NCI-H526 (cell line): ENCODE measurements at places on chromosomes 13 and 19.
A peak's percentile ranks its signal among the peaks of the same experiment; 100 is the strongest.

GRCh38 chr13:98511435-98511834, 65.5 kb downstream of the STK24 start:
- DNase-seq = no peak

DNA sequence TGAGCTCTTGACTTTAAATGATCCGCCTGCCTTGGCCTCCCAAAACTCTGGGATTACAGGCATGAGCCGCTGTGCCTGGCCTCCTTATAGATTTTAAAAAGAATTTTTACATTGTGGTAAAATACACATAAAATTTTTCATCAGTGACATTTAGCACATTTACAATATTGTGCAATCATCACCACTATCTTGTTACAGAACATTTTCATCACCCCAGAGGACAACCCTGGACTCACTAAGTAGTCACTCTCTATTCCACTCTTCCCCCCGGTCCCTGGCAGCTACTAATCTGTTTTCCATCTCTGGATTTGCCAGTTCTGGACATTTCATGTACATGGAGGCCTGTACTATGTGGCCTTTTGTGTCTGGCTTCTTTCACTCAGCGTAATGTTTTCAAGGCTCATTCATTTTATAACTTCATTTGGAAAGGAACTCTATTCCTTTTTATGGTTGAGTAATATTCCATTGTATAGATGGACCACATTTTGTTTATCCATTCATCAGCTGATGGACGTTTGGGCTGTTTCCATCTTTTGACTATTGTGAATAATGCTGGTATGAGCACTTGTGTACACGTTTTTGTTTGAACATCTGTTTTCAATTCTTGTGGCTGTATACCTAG, 19.9 kb downstream of the MEGF8 start:
- no peak for DNase-seq

GRCh38 chr13:58619396-58620113, 988.0 kb downstream of the PCDH17 start:
- no peak for DNase-seq

DNA sequence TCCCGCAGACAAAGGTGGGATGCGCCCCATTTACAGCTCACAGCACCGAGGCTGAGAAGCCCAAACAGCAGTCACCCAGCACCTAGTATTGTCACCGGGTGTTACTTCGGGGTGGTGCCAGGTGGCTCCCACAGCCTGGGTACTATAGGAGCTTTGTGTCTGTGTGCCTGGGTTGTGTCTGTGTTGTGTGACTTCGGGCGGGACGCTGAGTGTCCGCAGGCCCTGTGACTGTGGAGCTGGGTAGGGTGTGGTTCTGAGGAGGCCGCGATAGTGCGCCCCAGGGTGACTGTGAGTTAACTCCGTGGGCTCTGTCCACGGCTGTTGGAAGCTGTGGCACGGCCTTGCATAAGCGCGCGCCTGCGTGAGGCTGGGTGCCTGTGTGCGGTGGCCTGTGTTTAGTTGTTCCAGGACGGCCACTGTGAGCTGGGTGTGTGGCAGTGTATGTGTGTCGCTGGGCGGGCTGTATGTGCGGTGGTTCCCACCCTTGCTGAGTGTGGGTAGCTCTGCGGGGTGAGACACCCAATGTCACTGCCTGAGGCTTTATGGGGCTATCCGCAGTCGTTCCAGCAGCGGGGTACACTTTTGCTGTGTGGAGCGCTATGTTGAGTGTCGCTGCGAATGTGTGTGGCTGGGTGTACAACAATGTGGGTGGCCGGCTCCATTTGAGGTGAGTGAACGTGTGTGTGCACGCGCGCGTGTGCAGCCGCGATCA, 559 bp upstream of the SSBP4 start:
- no peak for DNase-seq

GRCh38 chr19:56899943-56900342, 59.4 kb upstream of the PEG3 start:
- no peak for DNase-seq

DNA sequence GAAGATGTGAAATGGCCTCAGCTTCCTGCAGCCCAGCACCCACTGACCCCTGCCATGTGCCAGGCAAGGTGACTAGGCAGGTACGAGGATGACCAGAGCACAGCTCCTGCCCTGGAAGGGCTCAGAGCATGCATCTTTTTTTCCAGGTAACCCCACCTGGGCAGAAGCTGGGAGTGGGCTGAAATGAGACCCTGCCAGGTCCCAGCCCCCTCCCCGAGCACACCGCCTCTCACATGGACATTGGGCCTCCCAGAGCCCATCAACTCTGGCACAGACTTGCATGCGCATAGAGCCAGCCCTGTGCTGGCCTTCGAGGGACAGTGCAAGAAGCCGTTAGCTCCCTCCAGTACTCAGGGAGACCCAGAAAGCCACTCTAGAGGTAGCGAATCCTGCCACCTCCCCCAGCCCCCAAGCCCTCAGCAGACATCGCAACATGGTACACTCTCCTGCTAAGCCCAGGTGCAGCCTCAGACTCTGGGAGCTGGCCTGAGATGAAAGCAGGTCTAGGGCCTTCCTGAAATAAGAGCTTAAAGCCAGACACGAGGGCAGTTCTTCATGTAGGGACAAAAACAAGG, 8.9 kb upstream of the VSTM2B start:
- DNase-seq = no peak

GRCh38 chr13:62997696-62998095, 1582.0 kb upstream of the PCDH20 start:
- no peak for DNase-seq

DNA sequence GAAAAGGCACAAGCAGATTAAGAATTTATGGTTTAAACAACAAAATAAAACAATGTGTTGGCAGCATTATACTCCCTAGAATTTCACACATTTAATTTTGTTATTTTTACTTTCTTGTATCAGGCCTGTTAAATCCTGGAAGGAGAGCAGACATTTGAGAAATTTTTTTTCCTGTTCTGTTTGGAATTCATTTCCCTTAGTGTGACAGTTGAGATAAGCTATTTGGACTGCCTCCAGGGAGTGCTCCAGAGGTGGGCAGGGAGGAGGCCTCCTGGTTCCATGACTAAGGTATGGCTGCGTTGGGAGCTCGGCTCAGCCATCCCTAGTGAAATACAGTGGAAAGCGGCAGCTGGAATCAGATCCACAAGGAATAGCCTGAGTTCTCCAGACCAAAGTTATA, 185.7 kb downstream of the KCNRG start:
- peak; percentile 8 for DNase-seq
